ENCODE measurements at places on chromosomes 16 and 17.

GRCh38 chr17:4843321-4844000 is 10.3 kb downstream of the MINK1 start:
- no peak for DNase-seq

DNA sequence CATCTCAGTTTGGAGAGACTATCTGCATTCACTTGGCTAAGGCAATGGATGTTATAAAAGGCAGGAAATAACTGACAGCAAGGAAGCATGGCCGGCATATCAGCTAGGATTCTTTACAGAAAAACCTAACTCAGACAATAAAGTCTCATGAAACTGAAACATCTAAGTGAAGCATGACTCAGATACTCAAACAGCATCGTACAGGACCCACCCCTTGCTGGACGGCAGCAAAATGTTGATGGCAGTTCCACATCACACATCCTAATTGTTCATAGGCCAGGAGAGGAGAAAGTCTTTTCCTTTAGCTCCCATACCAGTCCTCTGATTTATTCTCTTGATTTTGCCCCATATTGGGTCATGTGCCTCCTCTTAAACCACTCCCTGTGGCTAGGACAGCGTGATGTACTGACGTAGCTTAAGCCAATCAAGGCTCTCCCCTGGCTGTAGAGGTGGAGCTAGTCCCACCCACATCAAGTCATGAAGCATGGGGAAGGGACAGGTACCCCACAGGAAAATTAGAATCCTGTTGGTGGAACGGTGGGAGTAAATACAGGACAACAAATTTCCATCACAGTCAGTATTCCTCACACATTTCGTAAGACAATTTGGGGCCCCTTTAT is 178.9 kb downstream of the IRX3 start:
- DNase-seq: peak; percentile 3

- DNase-seq: peak; percentile 44
Observed at GRCh38 chr17:49180303-49180702, 30.1 kb downstream of the GNGT2 start.

DNA sequence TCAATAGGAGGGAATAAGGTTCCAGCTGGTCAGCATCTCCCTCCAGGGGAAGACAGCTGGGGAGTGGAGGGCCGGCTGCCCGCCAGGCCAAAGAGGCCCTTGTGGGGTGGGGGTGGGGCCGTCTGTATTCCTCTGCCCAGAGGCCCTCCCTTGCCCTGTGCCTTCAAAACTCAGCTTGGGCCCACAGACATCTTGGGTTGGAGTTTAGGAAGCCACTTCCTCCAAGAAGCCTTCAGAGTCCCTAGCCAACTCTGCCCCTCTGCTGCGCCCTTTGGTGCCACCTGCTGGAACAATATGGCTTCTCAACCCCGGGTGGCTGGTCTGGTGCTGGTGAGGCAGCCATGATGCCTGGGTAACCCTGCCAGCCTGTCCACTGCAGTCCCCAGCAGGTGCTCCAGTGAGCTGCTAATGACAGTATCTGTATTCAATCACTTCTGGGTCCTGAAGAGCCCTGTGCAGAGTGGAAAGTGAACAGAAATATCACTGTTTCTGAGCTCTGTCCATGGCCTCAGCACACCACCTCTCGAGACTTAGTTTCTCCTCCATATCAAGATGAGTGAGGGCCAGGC is 16.7 kb downstream of the HSD11B2 start:
- DNase-seq: peak; percentile 30

DNA sequence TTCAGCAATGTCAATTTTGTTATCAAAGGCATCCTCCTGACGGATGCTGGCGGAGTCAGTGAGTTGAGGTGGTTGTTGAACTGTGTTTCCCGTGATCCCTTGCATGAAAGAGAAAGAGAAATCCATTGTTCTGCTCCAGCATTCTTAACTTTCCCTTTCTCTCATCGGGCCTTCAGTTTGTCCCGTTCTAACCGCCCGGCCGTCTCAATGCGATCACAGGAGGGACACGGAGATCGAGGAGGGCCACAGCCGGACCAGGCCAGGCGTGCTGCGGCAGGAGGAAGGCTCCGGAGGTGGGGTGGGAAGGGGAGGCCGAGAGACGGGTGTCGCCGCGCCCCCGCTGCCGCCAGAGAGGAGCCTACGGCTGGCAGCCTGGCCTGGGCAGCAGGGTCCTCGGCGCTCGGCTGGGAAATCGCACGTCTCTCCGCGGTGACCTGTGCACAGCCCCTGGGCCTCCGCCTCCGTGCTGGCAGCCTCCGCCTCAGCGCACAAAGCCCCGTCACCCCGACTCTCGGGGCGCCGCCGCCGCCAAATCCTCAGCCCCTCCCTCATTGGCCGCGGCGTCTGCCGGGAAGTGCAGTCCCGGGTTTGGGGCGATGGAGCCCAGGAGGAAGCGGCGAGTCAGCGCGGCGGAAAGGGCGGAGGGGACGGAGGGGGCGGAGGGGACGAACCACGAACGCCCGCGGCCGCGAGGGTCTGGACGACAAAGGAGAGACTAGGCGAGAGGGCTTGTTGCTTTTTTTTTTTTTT is 38.1 kb downstream of the SOST start:
- DNase-seq: peak; percentile 58

GRCh38 chr16:87828907-87829621 is 40.2 kb downstream of the SLC7A5 start:
- DNase-seq: peak; percentile 35

DNA sequence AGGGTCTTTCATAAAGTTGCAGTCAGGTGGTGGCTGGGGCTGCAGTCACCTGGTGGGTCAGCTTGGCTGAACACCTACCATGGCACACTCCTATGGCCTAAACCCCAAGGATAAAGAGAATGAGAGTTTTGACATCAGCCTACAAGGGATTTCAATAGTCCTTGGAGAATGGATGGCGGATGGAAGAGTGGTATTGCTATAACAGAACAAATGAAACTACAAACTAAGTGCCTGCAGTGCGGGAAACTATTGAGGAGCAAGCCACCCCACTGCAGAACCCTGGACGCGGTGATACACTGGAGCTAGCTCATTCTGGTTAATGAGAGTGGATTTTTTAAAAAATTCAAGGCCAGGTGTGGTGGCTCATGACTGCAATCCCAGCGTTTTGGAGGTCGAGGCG is 3.0 kb upstream of the PRPSAP2 start:
- no peak for DNase-seq

- DNase-seq: peak; percentile 51
Observed at GRCh38 chr16:89600427-89600826, 13.0 kb upstream of the DPEP1 start.

DNA sequence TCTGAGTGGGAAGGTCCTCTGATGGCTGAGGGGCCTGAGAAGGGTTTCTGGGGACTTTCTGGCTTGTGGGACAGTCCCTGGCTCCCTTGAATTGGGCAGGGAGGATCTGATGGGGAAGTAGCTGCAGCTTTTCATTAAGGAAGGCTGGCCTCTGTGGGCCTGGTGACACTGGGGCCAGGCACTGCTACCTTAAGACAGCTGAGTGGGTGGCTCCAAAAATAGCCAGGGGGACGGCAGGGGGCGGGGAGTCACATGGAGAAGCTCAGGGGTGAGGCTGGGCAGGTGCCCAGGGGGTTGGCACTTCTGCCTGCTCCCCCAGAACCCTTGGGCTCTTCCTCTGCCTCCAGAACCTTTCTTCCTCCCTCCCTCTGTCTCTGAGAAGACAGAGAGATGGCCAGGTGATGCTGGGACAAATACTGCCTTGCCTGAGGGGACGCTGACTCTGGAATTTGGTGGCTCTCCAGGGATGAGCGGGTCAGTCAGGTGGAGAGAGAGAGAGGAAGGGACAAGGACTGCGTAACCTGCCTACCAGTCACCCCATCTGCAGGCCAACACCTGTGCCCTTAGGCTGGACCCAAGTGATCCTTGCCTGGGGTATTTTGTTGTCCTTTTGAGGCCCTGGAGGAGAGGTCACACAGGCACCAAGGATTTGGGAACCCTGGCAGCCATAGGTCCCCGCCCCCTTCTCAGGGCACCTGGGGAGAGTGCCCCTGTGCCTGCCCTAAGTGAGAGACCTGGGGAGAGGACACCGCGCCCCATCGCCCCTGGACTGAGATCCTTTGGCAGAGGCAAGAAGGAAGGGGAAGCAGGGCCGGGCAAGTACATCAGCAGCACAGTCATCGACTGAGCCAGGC is 1.7 kb upstream of the SGCA start:
- no peak for DNase-seq

DNA sequence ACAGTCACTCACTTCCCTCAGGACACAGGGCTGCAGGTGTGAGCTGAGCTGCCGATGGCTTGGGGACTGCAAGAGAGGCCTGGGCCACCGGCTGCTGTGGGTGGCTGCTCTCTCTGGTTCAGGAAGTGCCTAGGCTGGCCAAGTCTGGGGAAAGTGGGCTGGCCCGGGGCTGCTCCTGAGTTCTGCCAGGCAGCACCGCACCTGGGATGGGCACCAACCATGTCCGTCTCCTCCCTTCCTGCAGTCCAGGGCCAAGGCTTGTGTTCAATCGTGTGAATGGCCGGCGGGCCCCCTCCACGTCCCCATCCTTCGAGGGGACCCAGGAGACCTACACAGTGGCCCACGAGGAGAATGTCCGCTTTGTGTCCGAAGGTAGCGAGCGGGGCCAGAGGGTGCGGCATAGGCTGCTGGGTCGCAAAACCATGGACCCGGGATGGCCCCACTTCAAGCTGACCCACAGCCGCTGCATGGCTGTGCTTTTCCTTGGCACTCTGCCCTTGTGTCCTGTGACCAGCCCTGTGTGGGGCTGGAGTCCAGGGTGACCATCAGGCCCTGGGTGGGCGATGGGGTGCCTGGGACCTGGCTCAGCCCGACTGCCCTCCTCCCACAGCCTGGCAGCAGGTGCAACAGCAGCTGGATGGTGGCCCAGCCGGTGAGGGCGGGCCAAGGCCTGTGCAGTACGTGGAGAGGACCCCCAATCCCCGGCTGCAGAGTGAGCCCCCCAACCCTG is 1.8 kb upstream of the WDR90 start:
- no peak for DNase-seq

DNA sequence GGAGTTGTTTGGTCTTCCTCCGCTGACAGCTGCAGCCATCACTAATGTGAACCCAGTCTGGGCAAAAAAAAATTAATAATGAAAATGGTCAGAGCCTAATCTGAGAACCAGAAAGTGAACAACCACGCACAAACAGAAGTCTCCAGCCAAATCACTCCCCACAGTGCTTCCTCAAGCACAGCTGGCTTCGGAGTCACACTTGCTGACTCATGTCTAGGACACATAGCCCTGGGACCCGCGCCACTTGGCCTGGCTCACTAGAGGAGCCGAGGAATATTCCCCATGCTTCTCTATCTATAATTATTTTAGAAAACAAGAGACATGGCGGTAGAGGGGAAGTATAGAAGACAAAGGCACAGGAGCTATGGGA is 109.1 kb downstream of the ZFHX3 start:
- DNase-seq: peak; percentile 60

DNA sequence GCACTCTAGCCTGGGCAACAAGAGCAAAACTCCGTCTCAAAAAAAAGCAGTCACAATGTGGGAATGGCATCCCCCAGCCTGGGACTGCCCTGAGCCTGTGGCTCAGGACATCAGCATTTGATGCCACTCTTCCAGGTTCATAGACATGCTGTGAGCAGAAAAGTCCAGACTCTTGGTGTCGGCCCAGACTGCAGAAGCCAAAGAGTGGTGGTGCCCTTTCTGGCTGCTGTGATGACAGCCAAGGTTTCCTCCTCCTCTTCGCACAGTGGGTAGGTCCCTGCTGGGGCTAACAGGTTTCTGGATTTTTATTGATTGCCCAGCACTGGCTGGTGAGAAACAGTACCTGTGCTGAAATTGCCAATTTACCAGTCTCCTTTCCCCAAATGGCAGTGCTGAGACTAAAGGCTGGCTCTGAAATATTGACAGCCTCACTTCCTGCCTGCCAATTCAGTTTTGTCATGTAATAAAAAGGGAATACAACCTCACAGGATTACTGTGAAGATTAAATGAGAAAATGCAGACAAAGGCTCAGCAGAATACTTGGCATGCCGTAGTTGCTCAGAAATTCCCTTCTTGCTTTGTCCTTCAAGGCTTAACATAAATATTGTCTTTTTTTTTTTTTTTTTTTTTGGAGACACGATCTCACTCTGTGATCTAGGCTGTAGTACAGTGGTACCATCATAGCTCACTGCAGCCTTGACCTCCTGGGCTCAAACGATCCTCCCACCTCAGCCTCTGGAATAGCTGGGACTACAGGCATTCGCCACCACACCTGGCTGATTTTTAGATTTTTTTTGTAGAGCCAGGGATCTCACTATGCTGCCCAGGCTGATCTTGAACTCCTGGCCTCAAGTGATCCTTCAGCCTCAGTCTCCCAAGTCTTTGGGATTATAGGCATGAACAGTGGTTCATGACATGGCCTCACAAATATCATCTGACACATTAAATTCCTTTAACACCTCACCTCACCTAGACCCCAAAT is 15.5 kb upstream of the UBE2G1 start:
- DNase-seq: no peak

DNA sequence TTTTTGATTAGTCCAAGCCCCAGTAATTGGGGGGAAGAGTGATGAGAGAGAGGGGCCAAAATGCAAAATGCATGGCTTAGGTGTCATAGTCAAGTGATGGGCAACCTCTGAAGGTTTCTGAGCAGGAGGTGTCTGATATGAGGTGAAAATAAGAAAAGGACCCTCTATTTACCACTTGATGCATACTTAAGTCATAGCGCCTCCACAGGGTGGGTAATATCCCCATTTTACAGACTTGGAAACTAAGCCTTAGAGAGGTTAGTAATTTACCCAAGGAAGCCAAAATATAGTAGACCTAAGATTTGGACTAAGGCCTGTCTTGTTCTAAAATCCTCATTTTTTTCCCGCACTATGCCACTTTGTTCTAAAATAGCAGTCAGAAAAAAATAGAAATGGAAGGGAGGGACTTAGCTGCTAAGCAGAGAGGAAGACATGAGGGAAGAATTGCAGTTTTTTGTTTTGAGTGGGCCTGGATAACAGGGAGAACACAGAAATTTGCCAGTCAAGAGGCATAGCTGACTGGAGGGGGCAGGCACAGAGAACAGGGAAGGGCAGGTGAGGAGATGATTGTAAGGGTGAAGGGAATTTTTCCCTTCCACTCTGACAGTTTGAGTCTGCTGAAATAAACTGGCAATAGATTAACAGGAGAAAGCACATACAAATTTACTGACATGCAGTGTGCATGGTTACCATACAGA is 2.3 kb upstream of the GRB2 start:
- no peak for DNase-seq

GRCh38 chr17:51662204-51663056 is 402.1 kb downstream of the UTP18 start:
- no peak for DNase-seq

GRCh38 chr17:81002409-81003361 is 11.0 kb downstream of the CHMP6 start:
- DNase-seq: peak; percentile 72

GRCh38 chr16:63655846-63656245 is 1466.0 kb downstream of the CDH11 start:
- peak; percentile 93 for DNase-seq

GRCh38 chr16:89190150-89190958 is 10.0 kb downstream of the SLC22A31 start:
- DNase-seq: no peak
